ENCODE measurements at places on chromosomes 4 and X.

DNA sequence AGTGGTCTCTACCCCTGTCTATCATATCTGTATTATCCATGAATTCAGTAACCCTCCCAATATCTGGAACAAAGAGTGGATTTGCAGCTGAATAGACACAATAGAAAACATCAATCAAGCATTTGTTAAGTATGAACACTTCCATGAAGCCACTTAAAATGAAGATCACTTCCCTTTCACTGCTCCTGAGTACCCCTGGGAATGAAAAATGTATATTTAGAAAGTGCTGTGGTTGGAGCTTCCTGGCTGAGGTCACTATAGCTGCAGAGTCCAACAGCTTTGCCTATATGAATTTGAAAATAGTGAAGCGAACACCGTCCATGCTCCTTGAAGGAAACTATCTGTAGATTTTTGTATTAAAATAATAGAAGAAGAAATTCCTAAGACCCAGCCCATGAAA lies 227.0 kb downstream of the DTHD1 start:
- no peak for DNase-seq

GRCh38 chr4:103996064-103996463 lies 276.3 kb upstream of the TACR3 start:
- no peak for DNase-seq

GRCh38 chr4:122539861-122540465 lies 80.9 kb downstream of the IL21 start:
- DNase-seq, result no peak

GRCh38 chrX:47690175-47690574 lies 31.2 kb upstream of the UXT start:
- DNase-seq, result no peak

DNA sequence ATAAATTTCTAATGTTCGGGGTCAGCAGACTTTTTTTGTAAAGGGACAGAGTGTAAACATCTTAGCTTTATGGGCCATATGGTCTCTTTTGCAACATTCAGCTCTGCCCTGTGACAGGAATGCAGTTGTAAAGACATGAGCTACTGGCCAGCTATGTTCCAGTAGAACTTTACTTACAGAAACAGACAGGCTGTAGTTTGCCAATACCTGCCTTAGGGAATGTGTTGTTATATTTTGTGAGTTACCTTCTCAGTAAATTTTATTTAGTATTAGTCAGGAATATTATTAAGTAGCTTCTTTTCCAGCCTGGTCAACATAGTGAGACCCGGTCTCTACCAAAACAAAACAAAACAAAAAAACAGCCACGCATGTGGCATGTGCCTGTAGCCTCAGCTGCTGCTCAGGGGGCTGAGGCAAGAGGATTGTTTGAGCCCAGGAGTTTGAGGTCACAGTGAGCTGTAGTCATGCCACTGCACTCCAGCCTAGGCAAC lies 48.7 kb downstream of the HTT start:
- DNase-seq, result no peak

DNA sequence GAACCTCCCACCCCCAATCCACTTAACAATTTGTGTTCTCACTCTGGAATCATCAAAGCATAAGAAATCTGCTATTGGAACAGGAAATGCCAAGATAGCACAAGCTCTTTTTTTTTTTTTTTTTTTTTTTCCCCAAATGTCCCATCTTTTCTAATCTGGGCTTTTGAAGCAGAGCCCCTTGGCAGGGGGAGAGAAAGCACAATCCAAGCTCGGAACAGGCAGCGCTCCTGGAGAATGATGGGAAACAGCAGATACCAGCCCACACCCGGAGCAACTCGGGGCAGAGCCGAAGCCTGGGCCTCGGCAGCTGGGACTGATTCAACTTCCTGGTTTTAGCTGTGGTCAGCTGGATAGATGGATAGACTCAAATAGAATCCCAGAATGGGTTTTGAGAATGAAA lies 235.1 kb downstream of the QDPR start:
- no peak for DNase-seq

Measured in activated naive CD4-positive, alpha-beta T cell treated with anti-CD3 and anti-CD28 coated beads for 36 hours (primary cell).